HFFc6 (cell line): ENCODE measurements at places on chromosomes 3 and 15.

DNA sequence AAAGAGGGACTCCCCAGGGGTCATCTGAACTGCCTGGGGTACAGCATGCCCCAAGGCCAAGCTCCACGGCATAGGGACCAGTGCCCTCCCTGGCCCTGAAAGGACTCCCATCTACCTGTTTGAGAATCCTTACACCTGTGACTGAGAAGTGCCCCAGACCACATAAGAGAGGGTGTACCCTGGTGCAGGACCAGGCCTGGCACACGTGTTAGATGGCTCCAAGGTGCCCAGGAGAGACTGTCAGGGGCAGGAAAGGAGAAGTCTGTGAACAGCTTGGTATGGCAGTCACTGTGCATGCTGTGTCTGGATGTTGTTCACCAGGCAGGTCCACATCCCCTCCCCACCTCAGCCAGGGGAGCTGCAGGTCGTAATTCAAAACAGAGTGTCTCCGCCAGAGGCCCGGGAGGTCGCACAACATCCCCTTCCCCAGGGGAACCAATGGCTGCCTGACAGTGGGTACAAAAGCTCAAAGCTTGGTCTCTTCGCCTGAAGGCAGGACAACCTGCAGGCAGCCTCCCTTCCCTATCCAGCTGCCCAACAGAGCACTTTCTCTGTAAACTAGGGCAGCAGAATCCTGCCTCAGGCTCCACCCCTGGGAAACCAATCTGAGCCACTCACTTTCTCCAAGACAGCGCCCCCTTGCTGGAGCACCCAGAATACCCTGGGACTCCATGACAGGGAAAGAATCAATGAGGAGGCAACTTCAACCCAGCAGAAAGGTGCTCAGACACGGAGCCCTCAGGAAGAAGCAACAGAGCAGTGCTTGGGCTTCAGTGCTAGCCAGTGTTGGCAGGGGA is 3.9 kb downstream of the NUP210 start:
- no peaks in the 10 kb centered on the region for H3K36me3 ChIP-seq
- peaks cover 18% of the 10 kb centered on the region; the same call in 1 of the 2 replicates for H3K27me3 ChIP-seq
- H3K4me1 ChIP-seq, result peaks cover 17% of the 10 kb centered on the region

GRCh38 chr3:31760654-31761053 is 220.4 kb downstream of the OSBPL10 start:
- no peak overlapping the region for H3K27ac ChIP-seq
- no peaks in the 10 kb centered on the region for H3K36me3 ChIP-seq
- DNase-seq, result no peak
- no peak overlapping the region for H3K4me3 ChIP-seq

DNA sequence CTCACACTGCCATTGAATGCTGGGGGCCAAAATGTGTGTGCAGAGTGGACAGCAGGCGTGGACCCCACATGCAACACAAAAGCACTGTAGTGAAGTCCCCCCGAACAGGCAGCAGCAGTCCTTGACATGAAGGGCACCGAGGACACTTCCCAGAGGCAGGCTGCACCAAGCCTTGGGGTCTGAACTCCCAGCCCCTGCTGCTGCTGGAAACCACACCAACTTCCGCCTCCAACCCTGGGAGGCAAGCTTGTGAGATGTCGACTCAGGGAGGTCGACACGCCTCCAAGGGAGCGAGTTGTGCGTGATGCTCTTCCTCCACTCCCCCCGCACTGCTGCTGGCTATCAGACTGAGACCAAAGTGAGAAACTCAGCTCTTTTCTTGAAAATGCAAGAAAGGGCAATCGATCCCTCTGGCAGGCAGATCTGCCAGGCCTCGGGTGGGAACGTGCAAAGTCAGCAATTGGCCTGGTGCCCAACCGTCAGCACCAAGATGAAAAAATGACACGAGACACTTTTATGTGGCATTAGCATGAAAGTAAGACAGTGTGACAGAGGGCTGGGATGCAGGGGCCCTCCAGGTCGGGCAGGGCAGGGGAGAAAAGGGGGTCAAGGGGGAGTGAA is 43.6 kb downstream of the WHAMM start:
- peaks cover 5% of the 10 kb centered on the region; the same call in 1 of the 2 replicates for H3K27me3 ChIP-seq
- no peak overlapping the region for H3K4me3 ChIP-seq
- H3K27ac ChIP-seq, result no peak overlapping the region
- H3K4me1 ChIP-seq, result peaks cover 28% of the 10 kb centered on the region
- H3K36me3 ChIP-seq, result no peaks in the 10 kb centered on the region
- no peak for DNase-seq

DNA sequence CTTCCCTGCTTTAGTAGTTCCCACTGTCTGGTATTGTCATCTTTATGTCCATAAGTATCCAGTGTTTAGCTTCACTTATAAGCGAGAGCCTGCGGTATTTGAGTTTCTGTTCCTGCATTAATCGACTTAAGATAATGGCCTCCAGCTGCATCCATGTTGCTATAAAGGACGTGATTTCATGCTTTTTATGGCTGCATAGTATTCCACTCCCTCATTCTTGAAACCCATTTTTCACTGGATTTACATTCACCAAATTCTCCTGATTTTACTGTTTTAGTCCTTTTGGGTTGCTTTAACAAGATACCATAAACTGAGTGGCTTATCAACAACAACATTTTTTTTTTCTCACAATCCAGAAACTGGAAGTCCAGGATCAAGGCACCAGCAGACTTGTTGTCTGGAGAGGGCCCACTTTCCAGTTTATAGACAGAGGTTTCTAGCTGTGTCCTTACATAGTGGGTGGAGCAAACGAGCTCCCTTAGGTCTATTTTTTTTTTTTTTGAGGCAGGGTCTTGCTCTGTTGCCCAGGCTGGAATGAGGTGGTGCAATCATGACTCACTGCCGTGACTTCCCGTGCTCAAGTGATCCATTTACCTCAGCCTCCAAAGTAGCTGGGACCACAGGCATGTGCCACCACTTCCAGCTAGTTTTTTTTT is 6.1 kb upstream of the TICRR start:
- H3K4me3 ChIP-seq, result no peak overlapping the region
- peaks cover 10% of the 10 kb centered on the region; the same call in 1 of the 2 replicates for H3K4me1 ChIP-seq
- no peak overlapping the region for H3K27ac ChIP-seq
- peaks cover 24% of the 10 kb centered on the region for H3K27me3 ChIP-seq
- DNase-seq, result no peak
